Stimulated activated naive CD8-positive, alpha-beta T cell treated with anti-CD3 and anti-CD28 coated beads, Interleukin-15, Interleukin-2, amounts not matched to agents 100 U/mL and 50 U/mL, for 24 hours (primary cell): ENCODE measurements at places on chromosomes 7 and 10.

- DNase-seq: peak; percentile 71
Measured at GRCh38 chr7:28093623-28094232, 86.9 kb downstream of the JAZF1 start.

- DNase-seq: no peak
Measured at GRCh38 chr7:1149351-1149794, 10.6 kb downstream of the ZFAND2A start.

GRCh38 chr7:96179341-96179740, 142.6 kb downstream of the SLC25A13 start:
- DNase-seq: no peak

- no peak for DNase-seq
Measured at GRCh38 chr7:135978624-135979023, 1.5 kb upstream of the MTPN start.

DNA sequence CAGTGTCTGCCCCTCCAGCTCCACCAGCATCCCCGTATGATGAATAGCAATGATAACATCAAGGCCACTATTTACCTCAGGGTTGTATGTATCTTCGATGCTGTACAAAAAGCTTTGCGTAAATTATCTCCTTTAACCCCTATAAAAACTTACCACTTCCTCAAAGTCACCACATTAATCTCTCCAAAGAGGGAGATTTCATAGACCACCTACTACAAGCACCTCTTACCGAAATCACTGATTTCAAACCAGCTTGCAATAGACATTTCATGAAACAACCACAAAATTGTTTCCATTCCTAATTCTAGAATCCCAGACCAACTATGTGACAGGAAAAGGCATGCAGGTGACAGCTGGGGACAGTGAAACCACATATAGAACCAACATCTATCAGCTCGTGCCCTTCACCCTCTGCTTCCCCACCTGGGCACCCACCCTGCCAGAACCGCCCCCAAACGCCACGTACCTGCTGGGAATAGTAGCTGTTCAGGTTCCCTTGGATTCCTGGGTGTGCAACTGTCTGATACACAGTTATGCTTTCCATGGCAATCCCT, 20.1 kb upstream of the MMP21 start:
- DNase-seq: no peak

GRCh38 chr7:150731916-150732315, 5.3 kb upstream of the GIMAP5 start:
- DNase-seq: peak; percentile 43

GRCh38 chr10:63653747-63654146, 132.5 kb downstream of the REEP3 start:
- DNase-seq: no peak

DNA sequence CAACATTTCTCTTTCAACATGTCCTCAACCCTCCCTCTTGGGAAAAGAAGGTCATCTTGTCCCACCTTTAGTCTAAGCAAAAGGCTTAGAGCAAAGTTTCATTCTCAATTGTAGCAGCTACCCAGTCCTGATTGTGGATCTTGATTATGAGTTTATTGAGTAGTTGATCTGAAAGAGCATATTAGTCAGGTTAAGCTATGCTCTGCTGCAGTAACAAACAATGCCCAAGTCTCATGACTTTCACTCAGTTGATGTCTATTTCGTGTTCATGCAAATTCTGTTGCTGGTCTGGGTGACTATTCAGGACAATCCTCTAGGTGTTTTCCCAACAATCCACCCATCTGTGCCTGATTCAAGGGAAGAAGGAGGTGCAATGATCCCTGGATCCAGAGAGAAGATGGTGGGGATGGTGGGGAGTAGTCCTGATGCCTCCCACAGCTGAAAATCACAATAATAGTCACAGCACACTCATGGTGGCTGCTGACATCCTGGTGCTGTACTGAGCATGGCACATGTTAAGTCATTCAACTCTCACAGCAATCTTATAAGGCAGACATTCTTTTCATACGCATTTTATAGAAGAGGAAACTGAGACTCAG, 54.7 kb downstream of the NPTX2 start:
- DNase-seq: no peak

DNA sequence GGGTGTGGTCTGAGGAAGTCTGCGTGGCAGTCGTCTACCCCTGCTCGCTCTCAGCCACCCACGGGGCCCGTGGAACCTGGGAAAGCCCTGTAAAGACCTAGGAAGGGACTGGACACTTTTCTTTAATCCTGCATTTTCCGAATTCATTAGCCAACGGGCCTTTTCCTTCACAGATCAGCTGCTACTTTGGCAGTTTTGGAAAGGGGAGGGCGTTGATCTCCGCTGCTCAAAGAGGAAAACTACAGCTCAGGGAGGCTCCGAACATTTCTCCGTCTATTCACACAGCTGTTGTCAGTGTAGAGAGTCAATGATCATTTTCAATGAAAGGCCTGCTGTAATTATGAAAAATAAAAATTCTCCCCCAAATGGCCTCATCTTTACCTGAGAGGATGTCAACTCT, 450.1 kb upstream of the MKI67 start:
- no peak for DNase-seq

GRCh38 chr7:34761627-34762026, 103.6 kb downstream of the NPSR1 start:
- DNase-seq: no peak

GRCh38 chr10:24603333-24603732, 120.4 kb downstream of the ARHGAP21 start:
- no peak for DNase-seq

GRCh38 chr10:11551916-11552602, 59.4 kb downstream of the USP6NL start:
- DNase-seq: no peak

DNA sequence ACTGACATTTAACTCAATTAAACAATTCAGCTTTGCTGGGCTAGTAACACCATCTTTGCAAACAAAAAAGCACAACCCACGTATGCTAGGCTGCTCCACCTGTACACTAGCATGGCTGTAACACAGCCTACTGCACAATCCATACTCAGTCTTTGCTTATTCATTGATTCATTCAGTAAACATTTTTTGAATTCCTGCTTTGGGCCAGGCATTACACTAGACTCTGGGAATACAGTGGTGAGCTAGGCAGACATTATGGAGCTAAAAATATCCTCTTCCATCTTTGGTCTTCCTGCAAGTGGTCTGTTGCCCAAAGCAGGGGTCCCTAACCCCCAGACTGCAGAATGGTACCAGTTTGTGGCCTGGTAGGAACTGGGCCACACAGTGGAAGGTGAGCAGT, 9.9 kb downstream of the CNNM1 start:
- no peak for DNase-seq

DNA sequence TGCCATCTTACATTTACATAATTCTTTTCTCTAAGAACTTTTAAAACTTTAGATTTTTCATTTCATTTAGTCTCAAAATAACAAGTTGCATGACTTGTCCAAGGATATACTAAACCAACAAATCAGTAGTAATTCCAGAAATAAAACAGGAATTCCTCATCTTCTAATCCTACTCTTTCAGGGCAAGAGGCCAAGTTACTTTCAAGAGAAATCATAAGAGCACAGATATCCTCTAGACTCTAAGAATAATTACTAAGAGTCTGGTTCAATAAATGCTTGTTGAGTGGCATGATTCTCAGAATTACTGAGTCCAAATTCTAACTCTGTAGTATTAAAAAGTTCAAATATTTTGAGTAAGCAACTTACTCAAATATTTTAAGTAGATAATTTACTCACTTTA, 12.9 kb downstream of the PDZD8 start:
- DNase-seq: no peak

DNA sequence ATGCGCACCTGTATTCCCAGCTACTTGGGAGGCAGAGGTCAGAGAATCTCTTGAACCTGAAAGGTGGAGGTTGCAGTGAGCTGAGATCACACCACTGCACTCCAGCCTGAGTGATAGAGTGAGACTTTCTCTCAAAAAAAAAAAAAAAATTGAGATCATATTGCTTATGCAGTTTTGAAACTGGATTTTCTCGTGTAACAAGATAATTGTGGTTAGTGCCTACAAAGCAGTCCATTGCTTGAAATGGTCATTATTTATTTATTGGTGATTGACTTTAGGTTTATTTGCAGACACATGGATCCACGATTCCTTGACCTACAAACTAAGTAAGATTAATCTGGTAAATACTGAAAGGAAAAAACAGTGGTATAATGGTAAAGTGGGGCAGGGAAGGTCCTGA, 149.8 kb downstream of the TAX1BP1 start:
- DNase-seq: no peak
